ENCODE measurements at places on chromosomes 5 and 9.
A peak's percentile ranks its signal among the peaks of the same experiment; 100 is the strongest.

GRCh38 chr5:179262126-179262920 lies 82.9 kb downstream of the ADAMTS2 start:
- no peak for DNase-seq

DNA sequence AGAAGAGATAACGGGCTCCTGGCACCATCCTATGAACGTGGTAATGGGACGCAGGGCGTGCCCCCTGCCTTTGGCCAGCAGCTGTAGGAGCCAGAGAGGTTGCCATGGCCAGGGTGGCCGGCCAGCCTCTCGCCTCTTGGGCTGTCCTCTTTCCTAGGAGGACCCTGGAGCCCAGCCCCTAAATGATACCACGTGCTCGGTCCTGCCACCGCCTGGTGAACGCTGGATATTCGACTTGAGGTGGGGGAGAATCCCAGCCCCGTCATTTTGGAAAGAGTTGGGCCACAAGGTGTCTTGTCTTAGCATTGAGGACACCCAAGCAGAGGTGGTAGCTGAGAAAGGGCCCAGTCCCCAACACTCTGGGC lies 391 bp upstream of the NRG2 start:
- peak; percentile 34 for DNase-seq

- no peak for DNase-seq
These were observed 73.1 kb downstream of the STK10 start for GRCh38 chr5:172114875-172115422.

DNA sequence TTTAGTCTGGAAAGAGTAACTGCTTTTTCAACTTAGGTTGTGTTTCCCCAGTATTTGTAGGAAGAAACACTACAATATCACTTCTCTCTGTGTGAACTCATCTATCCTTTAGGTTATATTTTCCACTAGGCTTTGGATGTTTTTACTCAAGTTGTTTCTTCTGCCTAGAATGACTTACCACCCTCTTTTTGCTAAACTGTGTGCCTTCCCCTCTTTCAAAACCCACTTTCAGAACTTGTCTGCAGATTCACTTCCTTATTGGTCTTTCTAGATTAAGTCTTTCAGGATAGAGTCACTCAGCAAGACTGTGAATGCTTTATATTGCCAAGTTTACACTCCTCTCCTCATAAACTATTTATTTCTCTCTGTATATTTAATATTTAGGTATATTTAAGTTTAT lies 14.2 kb upstream of the CAST start:
- DNase-seq, result no peak

All from NCI-H345 (cell line).